Activated CD8-positive, alpha-beta memory T cell treated with anti-CD3 and anti-CD28 coated beads, Interleukin-2, amount 10 ng/mL, durations not matched to agents 7 days and 5 days (primary cell): ENCODE measurements at places on chromosomes 12 and 14. TPM values are rescaled to one million over a fixed set of nuclear protein-coding genes. Genes with fewer than 3 reads are reported as not detected.
A peak's percentile ranks its signal among the peaks of the same experiment; 100 is the strongest.

DNA sequence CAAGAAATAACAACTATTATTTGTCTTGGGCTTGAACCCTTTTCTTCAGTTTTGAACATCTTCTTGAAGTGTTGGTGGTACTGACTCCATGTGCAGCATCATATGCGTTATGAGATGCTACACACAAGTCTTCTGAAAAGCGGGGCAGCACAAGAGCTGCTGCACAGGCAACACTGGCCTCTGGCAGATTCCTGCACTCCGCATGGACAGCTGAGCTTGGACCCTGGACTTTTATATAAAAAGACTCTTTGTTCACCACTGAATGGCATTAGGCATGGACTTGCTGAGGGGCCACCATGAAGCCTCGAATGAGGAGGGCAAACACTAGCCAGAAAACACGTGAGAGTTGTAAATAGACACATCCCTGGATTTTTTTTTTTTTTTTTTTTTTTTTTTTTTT is 210.8 kb upstream of the NPAS3 start:
- no peak for DNase-seq

DNA sequence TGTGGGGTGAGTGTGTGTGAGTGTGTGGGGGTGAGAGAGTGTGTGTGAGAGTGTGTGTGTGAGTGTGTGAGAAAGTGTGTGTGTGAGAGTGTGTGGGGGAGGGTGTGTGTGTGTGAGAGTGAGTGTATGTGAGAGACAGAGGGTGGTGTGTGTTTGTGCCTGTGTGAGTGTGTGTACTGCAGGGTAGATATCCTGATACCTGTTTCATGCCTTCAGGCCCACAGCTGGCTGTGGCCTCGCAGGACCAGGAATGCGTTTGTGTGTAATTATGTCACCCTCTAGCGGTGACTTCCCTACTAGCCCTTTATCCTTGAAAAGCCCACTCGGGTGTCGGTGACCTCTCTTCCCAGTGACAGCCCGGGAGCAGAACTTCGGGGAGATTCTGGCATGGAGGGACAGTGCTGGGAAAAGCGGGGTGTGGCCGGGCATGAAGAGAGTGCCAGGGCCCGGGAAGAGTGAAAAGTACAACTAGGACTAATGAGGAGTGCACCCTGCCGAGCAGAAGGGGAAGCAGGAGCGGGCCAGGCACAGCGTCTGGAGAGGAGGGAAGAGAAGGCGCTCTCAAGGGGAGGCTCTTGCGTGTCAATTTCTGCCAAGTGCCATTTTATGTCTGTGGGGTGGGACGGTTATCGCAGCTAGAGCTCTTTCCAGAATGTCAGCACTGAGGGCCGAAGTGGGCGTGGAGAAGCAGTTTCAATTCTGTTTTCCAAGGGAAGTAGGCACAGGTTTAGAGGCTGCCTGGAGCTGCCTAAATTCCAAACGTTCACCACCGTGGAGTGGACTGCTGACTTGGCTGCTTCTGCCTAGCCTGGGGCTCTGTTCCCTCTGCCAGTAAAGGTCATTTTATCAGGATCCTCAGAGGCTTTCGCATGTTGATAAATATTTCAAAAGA is 11.0 kb upstream of the FBXL14 start:
- peak; percentile 72 for DNase-seq

AQP6 gene
- not detected for total RNA-seq

GRCh38 chr14:51822499-51822898 is 37.9 kb upstream of the GNG2 start:
- no peak for DNase-seq

TRIP11 gene
- total RNA-seq, result 39.2 TPM

DNA sequence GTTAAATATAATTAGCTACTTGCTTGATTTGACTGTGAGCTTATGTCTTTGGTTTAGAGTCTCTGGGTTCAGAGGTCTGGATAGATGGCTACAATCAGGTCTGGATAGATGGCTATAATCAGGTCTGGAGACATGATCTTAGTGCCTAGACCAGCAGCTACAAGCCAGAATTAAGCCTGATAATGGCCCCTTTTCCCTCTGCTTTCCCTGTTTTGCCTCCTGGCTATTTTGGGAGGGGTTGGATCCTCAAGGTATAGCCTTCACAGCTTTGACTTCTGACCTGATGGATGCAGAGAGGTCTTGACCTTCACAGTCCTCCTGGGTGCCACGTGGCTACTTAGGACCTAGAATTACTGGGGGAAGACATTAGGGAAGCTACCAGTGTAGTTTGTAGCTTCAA is 877.7 kb downstream of the GALC start:
- DNase-seq, result no peak

GLIPR1 gene
- 55.3 TPM for total RNA-seq

DNA sequence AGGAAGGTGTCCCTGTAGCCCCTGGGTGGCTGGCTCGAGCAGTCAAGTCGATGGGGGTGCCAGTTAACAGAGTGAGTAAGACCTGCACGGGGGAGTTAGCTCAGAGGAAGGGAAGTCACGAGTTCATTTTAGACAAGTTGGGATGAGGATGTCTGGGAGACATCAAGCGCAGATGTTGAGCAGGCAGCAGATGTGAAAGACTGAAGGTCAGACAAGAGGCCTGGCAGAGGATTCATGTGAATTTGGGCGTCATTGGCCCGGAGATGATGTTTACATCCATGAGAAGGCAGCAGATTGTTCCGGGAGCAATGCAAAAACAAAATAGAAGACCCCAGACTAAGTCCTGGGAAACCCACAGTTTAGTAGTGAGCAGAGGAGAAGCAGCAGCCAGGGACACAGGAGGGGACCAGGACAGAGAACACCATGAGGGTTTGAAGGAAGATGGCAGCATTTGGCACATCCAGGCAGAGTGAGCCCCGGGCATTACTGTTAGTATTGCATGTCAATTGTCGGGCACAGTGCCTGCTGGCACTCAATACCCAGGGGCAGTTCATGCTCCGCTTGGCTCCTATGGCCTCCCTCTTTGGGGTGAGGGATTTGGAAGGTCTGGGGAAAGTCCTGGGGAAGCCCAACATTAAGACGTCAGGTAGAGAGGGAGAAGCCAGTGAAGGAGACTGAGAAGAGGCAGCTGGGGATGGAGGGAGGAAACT is 15.1 kb downstream of the LTBP2 start:
- DNase-seq, result no peak

PPP4R4 gene
- 0.64 TPM for total RNA-seq

- peak; percentile 55 for DNase-seq
These were observed 107.0 kb downstream of the ADAMTS20 start for GRCh38 chr12:43444940-43445564.

- DNase-seq, result no peak
These were observed 4.7 kb upstream of the CEP170B start for GRCh38 chr14:104860414-104860813.

- DNase-seq, result no peak
These were observed 196.2 kb upstream of the HMGA2 start for GRCh38 chr12:65628061-65628460.

AQP5 gene
- not detected for total RNA-seq

GALNT16 gene
- 0.35 TPM for total RNA-seq

BBOF1 gene
- 1.1 TPM for total RNA-seq

KCNC2 gene
- total RNA-seq, result not detected

KRT77 gene
- not detected for total RNA-seq

SMCO2 gene
- total RNA-seq, result 0.89 TPM

DNA sequence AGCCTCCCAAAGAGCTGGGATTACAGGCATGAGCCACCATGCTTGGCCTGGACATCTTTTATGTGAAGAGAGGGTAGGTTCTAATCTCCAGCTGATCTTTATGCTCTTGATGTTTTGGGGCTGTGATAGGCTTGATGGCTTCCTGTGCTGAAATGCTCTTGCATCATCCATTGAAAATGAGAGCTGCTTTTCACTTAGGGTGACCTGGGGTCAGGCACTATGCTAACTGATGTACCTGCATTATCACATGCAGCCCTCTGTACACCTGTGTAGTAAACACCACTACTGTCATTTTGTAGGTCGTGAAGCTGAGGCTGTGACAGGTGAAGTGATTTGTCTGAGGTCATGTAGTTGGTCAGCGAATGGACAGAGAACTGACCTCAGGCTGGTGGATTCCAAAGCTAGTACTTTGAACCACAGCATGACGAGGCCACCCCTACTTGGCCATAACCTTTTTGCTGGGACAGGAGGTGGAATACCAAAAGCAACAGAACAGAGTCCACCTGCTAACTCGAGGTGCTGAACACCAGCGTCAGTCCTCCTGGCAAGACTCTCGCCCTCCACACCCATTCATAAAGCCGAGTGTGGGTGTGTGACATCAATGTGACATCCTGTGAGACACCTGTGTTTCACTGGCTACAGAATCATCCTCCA is 69.1 kb downstream of the C12orf75 start:
- DNase-seq, result no peak

- peak; percentile 78 for DNase-seq
These were observed 3.2 kb downstream of the THTPA start for GRCh38 chr14:23559010-23559925.

GRCh38 chr12:81114226-81114625 is 36.3 kb downstream of the ACSS3 start:
- DNase-seq, result no peak

GRCh38 chr12:114678718-114679117 is 5.3 kb downstream of the TBX3 start:
- no peak for DNase-seq

- DNase-seq, result no peak
These were observed 249.2 kb downstream of the NELL2 start for GRCh38 chr12:44626883-44627282.

- no peak for DNase-seq
These were observed 15.8 kb downstream of the SLC8B1 start for GRCh38 chr12:113318900-113319628.

TAS2R8 gene
- not detected for total RNA-seq

GRCh38 chr12:111143271-111143670 is 222.9 kb upstream of the MYL2 start:
- DNase-seq, result no peak
